ENCODE measurements at places on chromosomes 5 and 9.

GRCh38 chr9:136775191-136775590 lies 10.9 kb upstream of the LCN15 start:
- no peak for DNase-seq

DNA sequence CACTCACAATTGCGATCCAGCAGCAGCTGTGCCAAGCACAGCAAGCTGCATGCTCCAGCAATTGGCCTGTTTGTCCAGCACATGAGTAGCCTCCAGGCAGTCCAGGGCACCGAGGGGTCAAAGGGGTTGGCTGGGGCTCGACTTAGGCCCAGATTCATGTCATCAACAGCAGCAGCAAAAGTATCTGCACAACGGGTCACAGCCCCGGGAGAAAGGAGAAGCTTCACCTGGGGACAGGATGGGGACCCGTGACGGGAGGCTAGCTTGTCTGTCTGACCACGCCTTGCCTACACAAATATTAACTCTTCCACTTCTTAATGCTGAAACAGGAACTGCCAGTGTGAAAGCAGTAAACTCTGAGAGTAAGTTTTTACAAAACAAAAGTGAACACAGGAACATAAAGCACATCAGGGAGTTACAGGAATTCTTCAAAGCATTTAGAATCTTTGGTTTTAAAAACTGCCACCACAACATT lies 191.2 kb downstream of the PIK3R1 start:
- no peak for DNase-seq

DNA sequence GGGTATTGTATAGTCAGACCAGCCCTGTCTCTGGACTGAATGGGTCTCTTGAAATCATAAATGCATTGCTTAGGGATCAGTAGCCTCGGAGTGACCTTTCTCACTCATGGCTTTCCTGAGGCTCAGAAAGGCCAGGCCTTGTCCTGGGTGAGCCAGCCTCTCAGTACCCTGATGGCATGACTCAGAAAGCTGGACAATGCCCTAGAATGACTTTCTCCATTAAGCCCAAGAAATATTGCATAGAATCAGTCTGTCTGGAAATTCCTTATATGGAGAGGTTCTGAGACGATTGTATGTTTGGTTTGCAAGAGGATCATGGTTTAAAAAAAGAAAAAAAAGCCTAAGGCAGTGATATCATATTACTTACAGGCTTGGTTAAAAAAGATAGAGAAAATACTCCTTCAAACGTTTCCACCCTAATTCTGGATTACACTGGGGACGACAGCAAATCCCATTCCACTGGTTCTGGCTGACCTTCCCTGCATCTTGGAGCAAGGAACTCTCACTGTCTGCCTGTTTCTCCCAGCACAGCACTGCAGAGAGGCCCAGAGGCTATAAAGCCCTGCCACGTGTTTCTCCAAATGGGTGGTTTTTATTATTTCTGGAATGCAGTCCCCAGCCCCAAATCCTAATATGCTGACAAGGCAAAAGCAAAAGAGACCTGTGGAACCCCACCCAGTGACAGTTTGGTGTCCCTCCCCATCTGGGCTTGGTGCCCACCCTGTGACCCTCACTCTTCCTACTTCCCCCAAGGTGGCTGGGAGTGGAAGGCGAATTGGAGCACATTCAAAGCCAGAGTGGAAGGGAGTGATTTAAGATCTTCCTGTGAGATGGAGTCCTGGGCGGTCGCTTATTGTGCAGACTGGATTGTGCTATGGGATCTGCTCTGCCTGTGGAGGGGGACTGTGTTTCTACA lies 34.4 kb downstream of the MAP1B start:
- DNase-seq = no peak

DNA sequence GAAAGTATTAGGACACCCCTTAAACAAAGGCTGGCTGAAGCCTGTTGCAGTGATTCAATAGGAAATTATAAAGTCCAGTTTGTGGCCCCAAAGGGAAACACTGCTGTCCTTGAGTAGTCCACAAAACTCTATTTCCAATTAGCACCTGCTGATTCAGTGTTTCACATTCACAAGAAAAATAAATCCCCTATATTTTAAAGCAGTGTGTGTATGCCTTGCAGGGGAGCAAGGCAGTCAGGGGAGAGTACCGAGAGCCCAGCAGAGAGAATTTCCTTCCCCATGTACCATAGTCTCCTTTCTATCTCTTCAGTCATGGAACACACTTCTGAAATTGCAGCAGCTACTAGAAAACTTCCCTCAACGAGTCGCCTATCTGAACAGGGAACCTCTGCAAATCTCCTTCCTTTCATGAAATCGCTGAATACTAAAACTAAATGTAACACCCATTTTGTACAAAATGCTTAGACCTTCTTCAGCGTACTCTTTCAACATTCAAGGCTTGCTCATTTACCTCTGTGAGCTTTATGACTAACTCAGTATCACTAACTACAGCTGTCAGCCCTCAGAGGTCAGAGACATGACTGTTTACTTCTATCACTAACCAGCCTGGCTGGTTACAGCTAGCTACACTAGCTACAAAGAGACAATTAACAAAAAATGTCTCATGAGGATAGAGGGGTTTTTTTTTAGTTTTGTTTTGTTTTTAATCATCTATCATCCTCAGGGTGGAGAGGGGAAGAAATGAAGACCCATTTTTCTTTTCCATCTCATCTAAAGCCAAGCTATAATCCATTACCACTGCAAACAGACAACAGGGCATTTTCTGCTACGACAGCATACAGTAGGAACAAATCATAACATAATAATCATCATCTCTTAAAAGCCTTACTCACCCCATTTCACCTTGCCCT lies 188.7 kb downstream of the EBF1 start:
- DNase-seq = no peak

DNA sequence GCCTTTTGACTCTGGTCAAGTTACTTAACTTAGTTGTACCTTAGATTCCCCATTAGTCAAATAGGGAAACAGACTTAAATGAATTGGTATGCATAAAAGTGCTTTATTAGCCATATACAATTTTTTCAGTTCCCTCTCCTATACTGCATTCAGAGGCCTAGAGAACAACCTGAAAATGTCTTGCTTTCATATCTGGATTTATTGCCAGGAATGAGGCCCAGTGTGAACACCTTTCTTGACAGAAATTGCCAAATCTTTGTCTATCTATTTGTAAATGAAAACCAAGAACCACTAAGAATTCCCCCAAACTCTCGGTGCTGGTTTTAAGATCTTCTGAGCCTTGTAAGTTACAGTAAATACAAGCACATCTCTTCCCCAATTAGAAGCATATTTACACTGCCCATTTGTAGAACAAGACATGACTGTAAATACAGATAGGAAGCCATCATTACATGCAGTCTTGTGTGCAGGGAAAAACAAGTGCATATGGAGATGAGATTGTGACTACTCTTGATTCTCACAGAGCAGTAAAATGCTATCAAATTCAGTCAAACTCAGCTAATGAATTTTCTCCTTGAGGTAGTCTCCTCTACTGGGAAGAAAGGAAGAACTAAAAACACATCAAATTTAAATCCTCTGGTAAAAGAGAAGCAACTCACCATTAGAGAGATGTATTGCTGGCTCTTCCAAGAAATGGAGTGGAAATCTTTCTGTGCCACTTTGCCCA lies 5.2 kb upstream of the FAM13B start:
- DNase-seq = no peak

- DNase-seq = no peak
Observed at GRCh38 chr5:132475497-132475882, 15.1 kb downstream of the IRF1 start.

GRCh38 chr9:129810116-129810515 lies 7.1 kb downstream of the TOR1B start:
- no peak for DNase-seq

GRCh38 chr9:94870465-94870792 lies 143.9 kb downstream of the AOPEP start:
- no peak for DNase-seq

DNA sequence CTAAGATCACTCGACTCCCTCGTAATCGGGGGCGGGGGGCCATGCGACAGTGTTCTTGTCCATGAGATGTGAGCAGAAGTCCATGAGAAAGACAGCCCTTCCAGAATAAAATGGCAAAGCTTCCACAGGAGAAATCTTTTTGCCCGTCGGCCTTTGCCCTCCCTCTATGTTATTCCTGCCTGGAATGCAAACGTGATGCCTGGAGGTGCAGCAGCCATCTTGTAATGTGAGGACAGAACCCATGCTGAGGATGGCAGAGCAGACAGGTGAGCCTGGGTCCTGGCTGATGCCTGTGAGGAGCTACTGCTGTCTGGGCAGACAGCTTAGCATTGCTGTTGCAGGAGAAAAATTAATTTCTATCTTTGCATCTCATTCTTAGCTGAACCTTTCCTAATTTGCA lies 17.2 kb downstream of the MED10 start:
- DNase-seq = no peak

DNA sequence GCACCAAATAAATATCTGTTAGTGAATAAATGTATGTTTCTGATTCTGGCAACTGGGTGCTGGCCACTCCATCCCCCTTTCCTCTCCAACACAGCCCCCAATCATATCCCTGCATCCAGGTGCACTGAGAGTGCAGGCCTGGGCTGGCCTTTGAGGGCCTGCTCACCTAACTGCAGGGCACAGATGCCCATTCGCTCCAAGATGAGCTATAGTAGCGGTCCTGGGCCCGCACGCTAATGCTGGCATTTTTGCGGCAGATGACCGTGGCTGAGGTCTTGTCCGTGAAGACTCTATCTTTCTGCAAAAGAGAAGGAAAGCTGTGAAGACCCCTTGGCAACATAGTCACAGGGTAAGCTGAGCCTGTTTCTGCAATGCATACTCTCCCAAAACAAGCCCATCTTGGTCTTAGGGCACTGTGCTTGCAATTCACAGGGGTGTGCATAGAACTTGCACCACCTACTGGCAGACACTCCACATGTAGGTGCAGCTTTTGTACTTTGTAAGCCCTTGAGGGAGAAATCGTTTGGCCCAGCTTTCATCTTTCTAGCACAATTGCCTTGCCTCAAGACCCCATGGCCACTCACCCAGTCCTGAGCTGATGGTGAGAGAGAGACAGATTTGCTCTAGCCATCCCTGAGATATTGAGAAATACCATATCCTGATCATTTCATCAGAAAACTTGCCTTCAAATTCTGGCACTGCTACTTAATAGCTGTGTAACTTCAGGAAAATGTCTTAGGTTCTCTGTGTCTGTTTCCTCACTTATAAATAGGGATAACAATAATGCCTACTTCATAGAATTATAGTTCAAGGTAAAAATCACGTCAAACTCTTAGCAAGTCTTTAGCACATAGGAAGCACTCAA lies 13.5 kb downstream of the IL12B start:
- peak; percentile 24 for DNase-seq

- DNase-seq = no peak
Observed at GRCh38 chr9:127520941-127521918, 69.9 kb downstream of the LRSAM1 start.
